ENCODE measurements at places on chromosomes 2 and 18. TPM values are rescaled to one million over a fixed set of nuclear protein-coding genes. Genes with fewer than 3 reads are reported as not detected.

Gene SAG
- total RNA-seq, result not detected

Gene UGT1A3
- total RNA-seq, result not detected

Gene ZNF514
- total RNA-seq, result 10.3 TPM

Gene SOS1
- 72.6 TPM for total RNA-seq

Gene RAPH1
- total RNA-seq, result 3.5 TPM

Gene IL1F10
- not detected for total RNA-seq

Gene PMAIP1
- total RNA-seq, result 82.8 TPM

Gene ATP8B1
- not detected for total RNA-seq

Gene APLF
- total RNA-seq, result 3.6 TPM

Gene ARHGAP25
- 74.7 TPM for total RNA-seq

Gene PRKCE
- total RNA-seq, result 9.6 TPM

Gene NR4A2
- total RNA-seq, result 19.7 TPM

Gene MROH2A
- not detected for total RNA-seq

Gene DSC1
- 0.18 TPM for total RNA-seq

Gene SLC4A3
- total RNA-seq, result not detected

Gene GPC1
- 2.4 TPM for total RNA-seq

Gene POTEF
- not detected for total RNA-seq

Gene ALS2
- 18.0 TPM for total RNA-seq

Gene CTNNA2
- not detected for total RNA-seq

Gene POMC
- total RNA-seq, result 6.2 TPM
